Activated CD8-positive, alpha-beta T cell treated with anti-CD3 and anti-CD28 coated beads, Interleukin-2, amount 10 ng/mL, durations not matched to agents 7 days and 5 days (primary cell): ENCODE measurements at places on chromosomes 11 and 22. TPM values are rescaled to one million over a fixed set of nuclear protein-coding genes. Genes with fewer than 3 reads are reported as not detected.

Gene EMID1
- not detected for total RNA-seq

Gene CASP5
- not detected for total RNA-seq

Gene OTOG
- not detected for total RNA-seq

Gene HMOX1
- total RNA-seq: 0.34 TPM

Gene OR6T1
- total RNA-seq: not detected

Gene WEE1
- 75.1 TPM for total RNA-seq

Gene NAGA
- total RNA-seq: 17.1 TPM
